KG1 (cell line): ENCODE measurements at places on chromosomes 6 and 20.

DNA sequence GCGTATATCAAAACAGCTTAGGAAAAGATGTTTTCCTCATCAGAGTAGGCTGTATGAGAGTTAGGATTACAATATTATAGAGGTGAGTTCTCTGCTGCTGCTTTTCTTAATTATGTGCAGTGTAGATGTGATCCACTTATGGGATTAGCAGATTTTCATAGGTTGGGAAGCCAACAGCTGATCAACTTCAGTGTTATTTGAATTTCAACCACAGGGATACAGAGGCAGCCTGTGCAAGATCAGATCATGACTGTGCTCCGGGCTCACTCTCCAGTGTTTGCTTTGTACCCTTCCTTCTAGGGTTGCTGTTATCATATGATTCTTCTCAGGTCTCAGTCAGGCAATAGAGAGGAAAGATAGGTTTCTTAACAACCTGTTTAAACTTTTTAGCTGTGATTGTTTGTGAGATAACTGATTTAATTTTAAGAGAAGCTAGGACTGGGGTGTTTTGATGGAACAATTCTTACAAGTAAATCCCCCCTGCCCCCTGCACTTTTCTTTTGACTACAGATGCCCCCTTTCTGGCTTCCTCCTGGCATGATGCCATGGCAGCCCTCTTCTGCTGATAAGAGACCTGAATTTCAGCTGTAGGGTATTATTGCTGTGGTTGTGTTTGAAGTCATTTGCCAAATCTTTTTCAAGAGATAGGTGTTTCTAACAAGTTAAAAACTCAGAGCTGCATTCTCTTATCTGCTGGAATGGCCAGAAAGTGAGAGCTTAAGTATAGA lies 8.5 kb downstream of the RNF8 start:
- DNase-seq, result no peak

DNA sequence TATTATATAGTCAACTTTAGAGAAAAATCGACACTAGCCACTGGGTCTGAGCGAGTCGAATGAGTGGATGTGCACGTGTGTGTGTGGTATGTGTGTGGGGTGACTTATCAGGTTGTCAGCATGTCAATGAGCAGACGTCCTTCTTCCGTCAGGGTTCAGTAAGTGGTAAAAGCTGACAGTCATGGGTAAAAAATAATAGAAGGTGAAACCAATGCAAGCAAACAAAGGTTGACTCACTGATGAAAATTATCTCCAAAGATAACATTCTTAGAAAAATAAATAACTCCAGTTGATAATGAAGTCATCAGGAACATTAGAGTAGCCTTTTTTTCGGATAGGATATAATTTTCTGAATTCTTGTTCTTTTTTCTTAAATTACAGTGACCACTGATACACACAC lies 243.8 kb upstream of the FOXQ1 start:
- no peak for DNase-seq

DNA sequence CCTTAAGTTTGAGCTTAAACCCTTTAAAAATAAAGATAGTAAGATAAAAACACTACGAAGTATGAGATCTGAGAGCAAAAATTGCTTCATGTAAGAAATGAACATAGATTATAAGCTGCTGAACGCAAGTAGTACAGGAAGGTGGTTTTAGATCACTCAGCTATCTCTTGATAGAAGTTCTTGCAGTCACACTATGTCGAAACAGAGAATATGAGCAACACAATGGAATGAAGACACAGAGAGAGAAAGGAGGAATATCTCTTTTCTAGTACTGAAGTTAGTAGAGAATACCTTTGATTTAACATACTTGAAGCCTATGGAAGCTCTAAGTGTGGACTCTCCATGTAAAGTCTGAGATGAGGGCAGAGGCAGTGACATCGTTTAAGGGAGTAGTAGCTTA lies 162.7 kb downstream of the CDK19 start:
- DNase-seq, result no peak

DNA sequence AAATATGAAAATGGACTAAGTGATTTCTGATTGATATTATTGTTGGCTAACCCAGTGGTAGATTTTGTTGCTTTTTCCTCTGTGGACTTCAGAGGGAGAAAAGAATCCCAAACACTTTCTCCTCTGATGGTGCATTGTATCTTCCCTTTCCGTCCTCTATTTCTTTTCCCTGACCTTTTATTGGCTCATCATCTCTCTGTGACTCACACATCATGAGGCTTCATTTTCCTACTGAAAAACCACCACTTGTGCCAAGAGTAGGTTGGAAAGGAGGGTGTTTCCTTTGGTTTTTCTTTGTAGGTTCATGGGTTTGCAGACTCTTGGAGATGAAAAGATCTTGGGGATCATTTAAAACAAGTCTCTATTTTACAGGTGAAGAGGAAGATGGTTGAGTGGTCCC lies 311.7 kb upstream of the JAG1 start:
- no peak for DNase-seq

GRCh38 chr6:19535351-19535750 lies 301.8 kb upstream of the ID4 start:
- no peak for DNase-seq

- no peak for DNase-seq
These were observed 44.1 kb downstream of the NHSL1 start for GRCh38 chr6:138454981-138455706.

DNA sequence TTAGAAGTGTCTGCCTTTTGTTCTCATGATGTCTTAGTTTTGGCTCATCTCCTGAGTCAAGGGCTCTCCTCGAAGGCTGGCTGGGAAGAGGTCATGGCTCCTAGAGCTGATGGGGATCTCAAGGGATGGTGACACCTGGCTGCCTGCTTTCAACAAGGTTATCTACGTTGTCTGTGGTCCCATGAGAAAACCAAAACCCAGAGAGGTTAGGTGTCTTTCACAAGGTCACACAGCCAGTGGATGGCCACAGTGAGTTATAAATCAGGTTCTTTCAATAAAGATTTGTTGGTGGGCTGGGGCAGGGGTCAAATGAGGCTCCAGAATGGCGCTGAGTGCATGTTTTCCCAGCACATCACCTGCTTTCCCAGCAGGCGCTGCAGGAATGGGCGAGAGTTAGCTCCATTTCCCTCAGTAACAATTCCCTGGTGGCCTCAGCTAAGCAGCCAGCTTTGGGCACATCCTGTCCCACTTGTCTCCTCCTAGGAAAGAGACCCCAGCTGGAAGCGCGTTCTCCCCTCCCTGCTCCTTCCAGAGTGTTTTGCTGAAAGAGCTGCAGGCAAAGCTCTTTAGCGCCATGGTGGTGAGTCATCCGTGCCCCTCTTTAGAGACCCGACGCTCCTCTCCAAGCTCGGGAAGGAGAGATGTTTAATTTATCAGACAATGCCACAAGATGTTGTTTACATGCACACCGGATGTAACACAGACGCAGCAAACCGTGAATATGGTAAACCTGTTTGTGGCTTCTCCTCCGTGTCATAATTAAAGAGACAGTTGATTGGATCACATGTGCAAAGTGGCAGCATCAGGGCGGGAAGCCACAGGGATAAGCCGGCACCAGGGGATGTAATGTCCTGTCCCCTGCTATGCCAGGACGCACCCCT lies 109.7 kb downstream of the LRFN2 start:
- no peak for DNase-seq
